ENCODE measurements at places on chromosomes 7 and 10. TPM values are rescaled to one million over a fixed set of nuclear protein-coding genes. Genes with fewer than 3 reads are reported as not detected.
A peak's percentile ranks its signal among the peaks of the same experiment; 100 is the strongest.

ATG9B gene
- not detected for total RNA-seq

ARHGAP12 gene
- 17.4 TPM for total RNA-seq

GRCh38 chr7:100896732-100897608 lies 1.3 kb upstream of the ACHE start:
- no peak for DNase-seq

- no peak for DNase-seq
Observed at GRCh38 chr7:43779045-43779812, 20.7 kb downstream of the BLVRA start.

- no peak for DNase-seq
Observed at GRCh38 chr10:4947039-4947634, 16.1 kb upstream of the AKR1C1 start.

- no peak for DNase-seq
Observed at GRCh38 chr7:79719216-79719615, 265.7 kb upstream of the MAGI2 start.

DNA sequence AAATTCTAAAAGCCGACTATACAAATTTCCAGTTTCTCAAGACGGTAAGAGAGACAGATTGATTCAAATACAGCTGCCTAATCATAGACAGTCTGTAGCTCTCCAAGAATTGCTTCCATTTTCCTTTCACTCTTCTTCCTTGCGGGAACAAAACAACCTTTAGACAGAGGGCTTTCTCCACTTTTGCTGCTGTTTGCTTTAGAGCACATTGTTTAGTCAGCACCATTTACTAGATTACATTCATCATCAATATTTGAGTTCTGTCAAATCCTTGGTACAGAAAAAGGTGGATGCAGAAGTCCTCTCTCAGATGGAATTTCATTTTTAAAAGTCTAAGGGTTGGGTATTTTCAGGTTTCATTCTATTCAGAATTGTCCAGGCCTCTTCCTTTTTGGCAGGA lies 137.4 kb downstream of the CHRM2 start:
- no peak for DNase-seq

GRCh38 chr10:6082496-6083395 lies 6.1 kb upstream of the RBM17 start:
- peak; percentile 9 for DNase-seq

DNA sequence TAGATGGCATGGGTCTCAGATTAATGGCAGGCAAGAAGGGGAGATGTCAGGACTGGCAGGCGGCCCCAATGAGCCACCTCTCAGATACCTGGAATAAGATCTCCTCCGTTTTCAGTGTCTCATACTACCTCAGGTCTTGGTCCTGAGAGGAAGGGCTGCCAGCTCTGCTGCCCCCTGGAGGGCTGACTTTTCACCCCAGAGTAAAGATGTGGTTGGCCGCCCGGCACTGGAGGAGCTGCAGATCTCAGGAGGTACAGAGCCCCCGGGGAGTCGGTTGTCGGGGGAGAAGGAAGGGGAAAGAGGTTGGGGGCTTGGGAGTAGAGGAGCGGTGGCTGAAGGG lies 642 bp upstream of the COL13A1 start:
- DNase-seq, result peak; percentile 70

DNA sequence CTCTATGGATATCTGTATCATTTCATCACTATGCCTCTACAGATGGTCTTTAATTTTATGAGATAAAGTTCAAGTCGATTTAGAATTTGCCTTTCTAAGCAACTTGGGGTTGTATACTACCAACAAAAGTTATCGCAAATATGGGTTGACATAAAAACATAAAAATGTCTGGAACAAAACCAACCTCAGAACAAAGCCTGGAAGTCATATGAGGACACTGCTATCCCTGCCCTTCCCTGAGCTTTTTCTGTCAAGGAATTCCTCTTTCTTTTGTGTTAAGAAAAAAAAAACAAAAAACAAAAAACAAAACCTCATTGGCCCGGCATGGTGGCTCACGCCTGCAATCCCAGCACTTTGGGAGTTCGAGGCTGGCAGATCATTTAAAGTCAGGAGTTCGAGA lies 319.3 kb downstream of the CAMK1D start:
- no peak for DNase-seq

DNA sequence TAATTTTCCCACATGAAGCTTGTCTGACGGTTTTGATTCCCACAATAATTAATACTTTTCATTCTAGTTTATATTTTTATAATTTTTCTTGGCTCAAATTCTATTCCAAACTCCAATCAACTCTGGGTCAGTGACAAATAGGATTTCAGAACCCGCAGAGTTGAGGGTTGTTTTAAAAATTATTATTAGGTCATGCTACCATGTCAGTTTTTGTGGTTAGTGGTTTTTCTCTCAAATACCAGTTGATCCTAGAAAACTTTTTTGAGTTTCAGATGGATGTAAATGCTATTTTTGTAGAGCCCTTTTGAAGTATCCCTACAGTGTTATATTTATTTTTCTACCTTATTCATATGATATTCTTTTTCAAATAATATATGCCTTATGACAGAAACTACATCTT lies 237.4 kb downstream of the SEMA3D start:
- DNase-seq, result peak; percentile 5

- DNase-seq, result no peak
Observed at GRCh38 chr7:88268858-88269257, 37.8 kb downstream of the STEAP4 start.

DNA sequence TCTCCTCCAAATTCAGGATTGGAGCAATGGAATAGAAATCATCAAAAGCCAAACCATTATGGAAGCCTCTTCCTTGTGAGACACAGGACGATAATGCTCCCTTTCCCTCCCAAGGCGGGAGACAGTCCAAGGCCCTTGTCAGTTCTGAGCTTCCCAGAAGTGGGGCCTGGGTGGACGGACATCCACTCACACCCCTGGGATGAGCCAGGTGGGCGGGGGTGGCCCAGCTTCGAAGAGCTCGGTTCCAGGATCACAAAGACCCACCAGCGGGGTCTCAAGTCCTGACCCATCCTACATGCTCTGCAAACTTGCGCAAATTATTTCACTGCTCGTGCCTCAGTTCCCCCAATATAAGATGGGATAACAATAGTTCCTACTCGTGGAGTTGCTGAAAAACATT lies 10.1 kb upstream of the FOXL3 start:
- DNase-seq, result no peak

GRCh38 chr10:17586821-17587234 lies 30.3 kb downstream of the HACD1 start:
- DNase-seq, result peak; percentile 35

DNA sequence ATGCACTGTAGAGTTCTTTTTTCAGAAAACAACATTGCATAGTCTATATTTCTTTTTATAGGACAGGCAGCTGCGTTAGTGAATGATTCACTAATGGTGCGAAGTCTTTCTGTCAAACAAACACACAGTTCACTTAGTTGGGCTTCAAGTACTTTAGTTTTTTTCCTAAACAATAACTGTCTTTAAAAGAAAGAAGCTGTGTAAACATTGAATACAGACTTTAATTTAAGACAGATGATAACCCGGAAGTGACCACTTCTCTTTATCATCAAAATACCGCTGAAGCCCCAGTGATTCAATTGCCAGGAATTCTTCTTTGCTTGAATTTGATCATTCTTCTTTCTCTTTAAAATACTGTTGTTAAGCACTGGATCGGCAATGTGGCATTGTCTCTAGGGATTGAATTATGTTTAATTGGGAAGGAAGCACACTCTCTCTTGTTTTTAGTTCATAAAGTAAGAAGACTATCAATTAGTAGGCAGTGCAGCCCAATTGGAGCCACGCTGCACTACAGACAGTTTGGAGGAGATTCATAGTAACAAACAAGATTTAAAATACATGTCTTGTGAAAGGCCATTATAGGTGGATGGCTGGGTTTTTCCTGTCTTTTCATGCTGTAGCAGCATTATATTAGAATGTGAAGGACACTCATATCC lies 30.4 kb downstream of the CNTNAP2 start:
- peak; percentile 24 for DNase-seq

DNA sequence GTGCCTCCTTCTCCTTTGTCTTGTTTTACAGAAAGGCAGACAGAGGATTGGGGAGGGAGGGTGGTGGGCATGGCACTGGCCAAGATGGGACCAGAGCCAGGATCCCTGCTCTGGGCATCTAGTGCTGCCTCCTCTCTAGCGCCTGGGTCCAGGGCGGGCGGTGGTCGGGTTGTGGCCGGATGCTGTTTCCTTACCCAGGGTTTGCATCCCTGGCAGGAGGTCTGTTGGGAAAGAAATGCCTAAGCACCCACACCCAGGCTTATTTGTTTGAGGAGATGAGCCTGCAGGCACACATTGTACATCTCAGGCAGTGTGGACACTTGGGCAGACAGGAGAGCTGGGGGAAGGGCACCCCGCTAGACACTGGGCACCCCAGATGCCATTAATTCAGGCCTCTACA lies 102.3 kb upstream of the PCBD1 start:
- no peak for DNase-seq

GRCh38 chr10:11697718-11698527 lies 44.3 kb upstream of the ECHDC3 start:
- no peak for DNase-seq

GRCh38 chr10:35194906-35195305 lies 68.3 kb downstream of the CREM start:
- peak; percentile 31 for DNase-seq

DNA sequence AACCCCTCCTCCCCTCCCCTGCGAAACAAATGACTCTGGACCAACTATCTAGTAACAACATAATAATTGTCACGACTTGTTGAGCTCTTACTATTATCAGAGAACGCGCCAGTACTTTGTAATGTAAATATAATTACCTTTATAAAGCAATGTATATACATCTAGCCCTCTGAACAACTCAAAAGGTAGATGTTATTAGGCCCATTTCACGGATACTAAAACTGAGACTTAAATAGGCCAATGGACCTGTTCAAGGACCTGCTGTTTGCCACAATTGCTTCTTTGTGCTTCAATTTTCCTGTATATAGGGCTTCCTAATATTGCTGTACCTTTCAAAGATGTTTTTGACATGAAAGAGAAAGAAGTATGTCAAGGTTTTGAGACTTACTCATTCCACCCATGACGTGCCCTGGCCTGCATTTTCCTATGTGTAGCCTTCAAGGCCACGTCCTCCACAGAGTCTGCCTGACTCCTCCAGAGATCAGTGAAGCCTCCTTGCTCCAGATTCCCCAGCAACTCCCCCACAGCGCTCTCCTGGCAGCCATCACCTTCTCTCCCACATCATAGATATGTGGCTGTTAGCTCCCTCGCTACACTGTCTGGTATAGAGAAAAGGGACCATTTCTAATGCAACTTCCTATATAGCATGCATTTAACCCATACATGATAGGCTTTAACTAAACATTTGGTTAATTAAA lies 156.6 kb downstream of the SKIDA1 start:
- no peak for DNase-seq

- DNase-seq, result no peak
Observed at GRCh38 chr10:48462482-48463020, 142.3 kb downstream of the ARHGAP22 start.

DNA sequence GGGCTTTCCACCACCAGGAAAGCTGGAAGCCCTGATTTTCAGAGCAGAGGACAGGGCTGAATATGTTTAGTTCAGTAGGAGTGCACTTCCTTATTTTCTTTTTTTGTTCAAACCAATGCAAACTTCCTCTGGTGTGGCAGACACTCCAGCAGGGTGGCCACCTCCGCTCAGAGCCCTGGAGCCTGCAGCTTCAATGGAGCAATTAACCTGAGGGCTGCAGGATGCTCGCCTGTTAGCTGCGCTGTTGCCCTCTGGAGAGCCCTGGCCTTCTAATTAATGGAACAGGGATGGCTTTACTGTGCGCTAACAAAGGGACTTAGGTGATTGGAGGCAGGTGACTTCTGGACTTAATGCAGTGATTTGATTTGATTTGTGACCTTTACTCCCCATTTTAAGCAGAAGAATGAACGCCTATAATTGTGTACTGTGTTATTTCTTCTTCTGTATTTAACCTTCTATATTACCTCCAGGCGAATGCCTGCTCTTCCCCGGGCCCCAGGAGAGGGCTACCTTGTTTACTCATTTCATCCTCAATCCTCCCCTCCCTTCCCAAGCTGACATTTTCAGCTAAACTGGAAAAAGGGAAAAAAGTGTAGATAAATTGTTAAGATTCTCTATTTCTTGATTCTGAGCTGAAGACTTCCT lies 123.0 kb upstream of the CTBP2 start:
- DNase-seq, result no peak

- no peak for DNase-seq
Observed at GRCh38 chr10:8048281-8049008, 6.0 kb upstream of the GATA3 start.

DNA sequence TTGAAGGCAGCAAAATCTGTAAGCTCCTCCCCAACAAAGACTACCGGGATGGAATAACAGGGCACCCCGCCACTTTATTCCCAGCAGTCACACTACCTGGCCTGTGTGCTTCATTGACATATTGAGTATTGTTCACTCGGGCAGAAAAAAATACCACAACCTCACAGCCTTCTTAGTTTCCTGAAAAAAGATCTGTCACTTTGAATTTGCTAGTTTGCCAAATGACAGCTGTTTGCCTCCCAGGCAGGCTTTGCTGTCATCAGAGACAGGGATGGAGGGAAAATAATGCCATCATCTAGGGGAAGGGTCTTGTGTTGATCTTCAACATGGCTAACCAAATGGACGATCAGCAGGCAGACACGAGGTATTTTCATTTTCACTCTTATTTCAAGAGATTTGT lies 26.9 kb downstream of the BMPER start:
- peak; percentile 25 for DNase-seq

GRCh38 chr10:30747633-30748032 lies 118.1 kb upstream of the LYZL2 start:
- DNase-seq, result peak; percentile 71

DNA sequence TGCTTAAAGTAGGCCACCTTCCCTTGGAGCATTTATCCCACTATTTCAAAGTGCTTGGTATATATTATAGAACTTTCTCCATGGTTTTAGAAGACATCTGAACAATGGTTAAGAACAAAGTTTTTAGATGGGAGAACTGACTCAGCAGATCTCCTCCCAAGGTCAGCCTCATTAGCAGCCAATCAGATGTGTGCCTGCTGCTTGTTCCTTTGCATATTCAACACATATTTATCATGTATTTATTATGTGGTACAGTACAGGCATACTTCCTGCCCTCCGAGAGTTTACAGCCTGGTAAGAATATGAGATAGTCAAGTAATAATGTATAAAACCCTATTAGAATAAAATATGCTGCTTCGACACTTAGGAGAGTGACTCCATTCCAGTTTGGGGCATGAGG lies 120.1 kb upstream of the NRP1 start:
- DNase-seq, result no peak

Measured in M059J (cell line).